NCI-H1048 (cell line): ENCODE measurements at places on chromosomes 11 and 22.

GRCh38 chr22:44181033-44181911 lies 547 bp downstream of the PARVG start:
- DNase-seq = no peak

DNA sequence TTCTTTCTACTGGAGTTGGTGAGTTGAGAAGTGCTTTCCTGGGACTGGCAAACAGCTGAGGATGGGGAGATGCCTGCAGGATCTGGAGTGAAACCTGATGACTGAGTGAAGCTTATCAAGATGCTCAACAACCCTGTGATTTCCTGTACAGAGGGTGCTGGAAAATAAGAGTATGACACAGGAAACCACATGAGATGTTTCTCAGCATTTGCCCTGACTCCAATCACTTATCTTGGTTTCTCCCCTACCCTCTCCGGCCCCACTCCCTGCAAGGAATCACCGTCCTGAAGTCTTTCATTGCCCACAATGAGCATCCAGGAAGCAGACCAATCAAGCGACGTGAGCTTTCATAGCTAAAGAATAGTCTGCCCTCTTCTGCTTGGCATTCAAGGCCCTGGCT lies at the start of gene MRGPRX2:
Gene MRGPRX2, minus strand, starts transcription at position 89 of the 400 bp plus-strand sequence. CDS start 4,315 bp downstream, outside the sequence.
- DNase-seq = no peak

DNA sequence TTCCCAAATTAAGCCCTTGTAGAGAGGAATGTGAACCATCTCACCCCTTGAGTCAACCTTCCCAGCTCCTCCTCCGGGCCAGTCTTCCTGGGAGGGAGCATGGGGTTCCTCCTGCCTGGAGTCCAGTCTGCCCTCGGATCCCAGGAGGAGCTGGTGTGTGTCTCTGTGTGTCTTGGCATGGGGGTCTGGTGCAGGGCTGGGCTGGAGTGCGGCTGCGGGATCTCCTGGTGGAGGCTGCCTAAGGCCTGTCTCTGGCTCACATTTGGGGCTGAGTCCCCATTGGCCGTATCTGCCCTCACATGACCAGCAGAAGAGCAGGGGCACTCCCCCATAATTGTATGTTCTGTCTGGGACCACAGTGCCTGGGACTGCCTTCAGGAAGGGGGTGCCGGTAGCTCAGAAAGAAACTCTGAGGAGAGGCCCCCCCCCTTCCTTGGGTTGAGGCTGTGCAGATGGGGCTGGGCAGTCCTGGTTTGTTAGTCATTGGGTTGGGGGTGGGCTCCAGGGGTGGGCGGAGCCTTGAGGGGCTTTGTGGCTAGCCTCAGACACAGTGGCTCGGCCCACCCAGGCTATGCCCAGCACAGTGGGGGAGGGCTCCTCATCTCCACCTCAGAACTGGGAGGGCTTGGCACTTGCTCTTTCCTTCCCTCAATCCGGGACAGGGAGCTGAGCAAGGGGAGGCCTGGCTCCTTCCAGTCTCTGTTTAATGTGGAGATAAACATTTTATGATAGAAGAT lies 2.9 kb downstream of the C1QTNF5 start:
- DNase-seq = no peak

GRCh38 chr11:57667117-57667735 lies 688 bp upstream of the ZDHHC5 start:
- DNase-seq = peak; percentile 97

DNA sequence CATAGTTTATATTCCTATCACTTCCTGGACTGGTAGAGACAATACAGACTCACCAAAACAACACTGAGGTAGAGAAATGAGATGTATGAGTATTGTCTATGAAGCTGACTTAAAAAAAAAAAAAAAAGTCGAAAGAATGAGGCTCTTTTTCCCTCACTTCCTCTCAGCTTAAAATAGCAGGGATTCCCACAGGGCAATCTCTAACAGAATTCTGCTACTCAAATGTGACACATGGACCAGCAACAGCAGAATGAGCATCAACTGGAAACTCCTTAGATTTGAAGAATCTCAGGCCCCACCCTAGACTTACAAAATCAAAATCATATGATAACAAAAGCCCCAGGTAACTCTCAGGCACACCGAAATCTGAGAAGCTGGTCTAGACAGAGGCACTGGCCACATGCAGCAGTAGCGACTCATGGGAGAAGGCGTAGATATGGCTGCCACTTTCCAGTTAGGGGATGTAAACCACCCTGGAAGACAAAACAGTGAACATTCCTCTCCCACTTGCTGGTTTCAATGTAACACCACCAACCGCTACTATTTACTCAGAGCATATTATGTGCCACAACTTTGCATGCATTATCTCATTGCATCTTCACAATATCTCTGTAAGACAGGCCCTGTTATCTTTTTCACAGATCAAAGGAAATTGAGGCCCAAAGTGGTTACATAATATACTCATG lies 128.0 kb downstream of the RBFOX2 start:
- no peak for DNase-seq

GRCh38 chr11:6196396-6196795 lies 2.6 kb upstream of the OR52W1 start:
- no peak for DNase-seq

DNA sequence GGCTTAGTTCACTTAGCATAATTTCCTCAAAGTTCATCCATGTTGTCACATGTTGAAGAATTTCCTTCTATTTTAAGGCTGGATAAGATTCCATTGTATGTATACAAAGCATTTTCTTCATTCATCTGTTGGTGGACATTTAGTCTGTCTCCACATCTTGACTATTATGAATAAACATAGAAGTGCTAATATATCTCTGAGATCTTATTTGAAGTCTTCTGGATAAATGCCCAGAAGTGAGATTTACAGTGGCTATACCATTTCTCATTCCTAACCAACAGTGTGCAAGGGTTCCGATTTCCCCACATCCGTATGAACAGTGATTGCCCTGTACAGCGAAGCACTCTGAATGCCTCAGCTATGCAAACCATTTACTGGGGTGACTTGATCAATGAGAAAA lies 6.6 kb upstream of the ZFTA start:
- DNase-seq = no peak

DNA sequence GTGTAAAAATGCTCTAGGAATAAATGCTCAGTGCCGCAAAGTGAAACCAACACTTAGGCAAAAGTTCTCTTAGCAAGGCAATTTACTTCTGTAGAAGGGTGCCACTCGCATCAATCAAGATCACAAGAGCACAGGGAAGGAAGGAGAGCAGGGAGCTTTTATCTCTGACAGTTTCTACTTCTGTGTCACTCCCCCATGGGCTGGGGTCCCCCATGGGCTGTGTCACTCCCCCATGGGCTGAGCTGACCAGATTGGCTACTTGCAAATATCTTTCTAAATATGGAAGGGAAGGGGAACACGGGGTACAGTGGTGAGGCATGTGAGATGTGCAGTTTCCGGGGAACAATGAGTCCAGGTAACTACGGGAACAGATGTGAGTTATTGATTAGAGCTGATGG lies 397 bp downstream of the OR52N2 start:
- DNase-seq = no peak

DNA sequence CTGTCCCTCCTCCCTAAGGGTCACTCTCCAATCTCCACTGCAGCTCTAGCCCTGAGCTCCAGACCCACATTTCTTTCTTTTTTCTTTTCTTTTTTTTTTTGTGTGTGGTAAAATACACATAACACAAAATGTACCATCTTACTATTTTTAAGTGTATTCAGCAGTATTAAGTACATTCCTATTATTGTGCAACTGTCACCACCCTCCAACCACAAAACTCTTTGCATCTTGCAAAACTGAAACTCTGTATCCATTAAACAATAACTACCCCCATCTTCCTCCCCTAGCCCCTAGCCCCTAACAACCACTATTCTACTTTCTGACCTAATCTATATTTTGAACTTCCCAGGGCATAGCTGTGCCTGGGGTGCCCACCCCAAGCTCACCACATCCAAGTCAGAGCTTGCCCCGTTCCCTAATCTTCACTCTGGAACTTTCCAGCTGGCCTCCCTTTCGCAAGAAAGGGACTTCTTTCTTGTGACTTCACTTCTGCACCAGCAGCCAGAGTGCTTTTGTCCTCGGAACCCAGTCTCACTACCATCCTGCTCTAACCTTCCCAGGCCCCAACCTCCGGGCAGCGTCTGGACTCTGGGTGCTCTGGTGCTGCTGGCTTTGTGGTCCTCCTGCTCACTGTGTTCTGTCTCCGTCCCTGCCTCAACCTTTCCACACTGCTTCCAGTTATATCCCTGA lies 30.7 kb downstream of the PARVG start:
- no peak for DNase-seq

DNA sequence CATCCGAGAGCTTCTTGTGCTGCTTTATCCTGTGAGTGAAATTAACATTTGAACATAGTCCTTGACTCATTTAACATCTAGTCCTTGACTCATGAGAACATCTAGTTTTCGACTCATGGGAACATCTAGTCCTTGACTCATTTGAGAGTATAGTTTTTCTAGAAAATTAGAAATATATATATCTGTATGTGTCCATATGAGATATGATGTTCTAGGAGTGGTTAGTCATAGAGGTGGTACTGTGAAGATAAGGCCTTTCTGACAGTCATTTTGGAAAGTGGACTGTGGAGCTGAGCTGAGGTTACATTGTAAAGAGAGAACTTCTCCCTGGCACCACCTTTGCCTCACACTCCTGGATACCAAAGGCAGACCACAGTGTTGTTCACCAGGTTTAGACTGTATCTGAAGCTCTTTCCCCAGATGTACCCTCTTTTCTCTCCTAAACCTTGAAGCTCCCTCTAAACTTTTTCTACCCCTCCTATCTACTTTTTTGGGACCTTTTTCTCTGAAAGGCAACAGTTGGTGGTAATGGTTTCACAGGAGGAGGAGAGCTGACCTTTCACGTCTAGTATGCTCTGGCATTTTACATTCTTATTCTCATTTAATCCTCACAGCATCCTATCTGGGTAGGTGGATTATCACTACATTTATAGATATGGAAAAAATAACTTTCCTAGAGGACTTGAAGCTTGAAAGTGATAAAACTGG lies 67.2 kb downstream of the PPP2R1B start:
- no peak for DNase-seq

DNA sequence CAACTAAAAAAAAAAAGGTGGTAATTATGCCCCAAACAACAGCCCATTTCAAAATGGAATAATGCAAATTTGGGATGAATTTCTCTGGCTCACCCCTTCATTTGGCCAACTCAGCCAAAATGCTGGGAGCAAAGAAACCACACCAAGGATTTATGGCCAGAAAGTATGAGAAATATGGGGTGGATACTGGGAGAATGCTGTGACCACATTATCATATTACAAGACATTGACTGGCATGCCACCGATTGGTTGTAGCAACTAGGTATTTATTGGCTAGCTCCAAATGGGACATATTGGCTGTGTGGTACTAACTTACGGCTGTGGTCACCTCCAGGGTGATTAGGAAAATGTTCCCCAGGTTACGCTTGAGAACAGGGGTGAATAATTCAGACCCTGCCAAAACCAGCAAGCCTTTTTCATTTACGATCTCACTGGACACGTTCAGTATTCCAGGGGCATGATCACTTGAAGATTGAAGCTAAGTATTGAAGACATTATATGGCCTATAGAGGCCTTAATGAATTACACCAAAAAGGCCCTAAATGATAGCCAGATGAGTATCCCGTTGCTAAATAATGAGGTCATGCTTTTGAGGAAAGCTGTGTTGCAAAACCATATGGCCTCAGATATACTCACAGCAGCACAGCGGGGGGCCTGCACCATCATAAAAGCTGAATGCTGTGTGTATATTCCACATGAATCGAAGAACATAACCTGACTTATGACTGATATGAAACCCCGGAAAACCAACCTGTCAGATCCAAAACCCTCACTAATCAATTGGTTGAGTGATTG lies 3.8 kb upstream of the FDX1 start:
- DNase-seq = no peak

DNA sequence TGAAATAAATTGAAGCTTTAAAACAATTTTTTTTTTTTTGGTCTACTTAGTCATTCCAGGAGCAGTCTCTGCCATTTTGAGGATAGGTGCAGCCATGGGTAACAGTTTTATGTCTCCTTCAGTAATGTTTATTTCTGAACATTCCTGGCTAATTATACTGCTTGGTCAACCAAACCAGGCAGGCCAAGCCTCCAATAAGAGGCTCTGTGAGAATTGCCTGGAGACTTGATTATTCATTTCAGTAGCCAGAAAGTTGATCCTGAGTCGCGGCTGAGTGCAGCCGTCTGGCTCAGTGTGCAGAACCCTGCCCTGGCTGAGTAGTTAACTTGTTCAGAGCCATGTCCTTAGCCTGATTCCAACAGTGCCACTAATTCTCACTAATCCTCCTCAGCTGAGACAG lies 364.0 kb upstream of the FAT3 start:
- DNase-seq = no peak

- DNase-seq = no peak
Measured at GRCh38 chr11:116485425-116485824, 287.4 kb downstream of the BUD13 start.

GRCh38 chr11:64093233-64094039 lies 57.7 kb downstream of the FLRT1 start:
- no peak for DNase-seq

DNA sequence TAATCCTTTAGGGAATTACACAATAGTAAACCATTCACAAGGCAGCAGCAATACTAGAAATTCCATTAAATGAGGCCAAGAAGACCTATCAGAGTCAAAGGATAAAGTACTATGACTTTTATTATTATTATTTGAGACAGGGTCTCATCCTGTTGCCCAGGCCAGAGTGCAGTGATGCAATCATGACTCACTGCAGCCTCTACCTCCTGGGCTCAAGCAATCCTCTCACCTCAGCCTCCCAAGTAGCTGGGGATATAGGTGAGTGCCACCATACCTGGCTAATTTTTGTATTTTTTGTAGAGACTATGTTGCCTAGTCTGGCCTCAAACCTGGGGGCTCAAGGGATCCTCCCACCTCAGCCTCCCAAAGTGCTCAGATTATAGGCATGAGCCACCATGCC lies 51.8 kb downstream of the TTC28 start:
- no peak for DNase-seq

DNA sequence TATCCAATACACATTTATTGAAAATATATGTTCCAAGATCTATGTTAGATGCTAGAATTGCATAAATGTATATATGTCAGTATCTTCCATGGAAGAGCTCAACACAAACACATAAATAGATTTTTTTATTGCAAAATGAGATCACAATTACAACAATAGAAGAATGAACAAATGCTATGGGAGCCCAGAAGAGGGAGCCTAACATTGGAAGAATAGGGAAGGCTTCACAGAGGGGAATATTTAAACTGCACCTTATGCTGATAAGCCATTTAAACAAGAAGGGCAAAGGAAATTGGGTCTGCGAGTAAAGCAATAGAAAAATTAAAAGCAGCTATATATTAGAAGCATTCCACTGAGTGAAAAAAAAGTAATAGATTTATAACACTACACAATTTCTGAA lies 96.1 kb upstream of the LRRC55 start:
- no peak for DNase-seq

DNA sequence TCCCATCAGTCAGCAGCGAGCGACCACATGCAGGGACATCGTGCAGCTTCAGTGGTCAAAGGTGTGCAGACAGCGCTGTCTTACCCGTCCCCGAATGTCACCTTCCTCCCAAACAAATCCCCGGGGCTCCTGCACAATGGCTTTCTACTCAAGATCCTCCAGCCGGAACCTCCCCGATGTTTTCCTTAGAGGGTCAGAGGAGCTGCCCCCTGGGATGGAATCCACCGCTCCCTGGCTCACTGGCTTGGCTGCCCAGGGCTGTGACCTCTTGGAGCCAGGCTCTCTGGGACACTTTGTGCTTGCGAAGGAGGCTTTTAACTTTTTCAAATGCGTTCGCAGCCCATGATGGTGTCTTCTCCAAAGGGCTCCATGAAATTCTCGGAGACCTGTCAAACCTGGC lies 17.3 kb upstream of the FGF19 start:
- no peak for DNase-seq
